ENCODE measurements at places on chromosomes 16 and 17. TPM values are rescaled to one million over a fixed set of nuclear protein-coding genes. Genes with fewer than 3 reads are reported as not detected.

The ATAD5 gene
- polyA plus RNA-seq: 1.4 TPM

The FOXJ1 gene
- not detected for polyA plus RNA-seq

The MYO19 gene
- 53.6 TPM for polyA plus RNA-seq

The JPH3 gene
- not detected for polyA plus RNA-seq

The BOLA2B gene
- polyA plus RNA-seq: 365 TPM

The NACA2 gene
- not detected for polyA plus RNA-seq

The SDR42E1 gene
- polyA plus RNA-seq: 1.6 TPM

The TBC1D3I gene
- not detected for polyA plus RNA-seq

All from small intestine (tissue), 16 donors.